ENCODE measurements at places on chromosomes 16 and 17.

- no peak for DNase-seq
These were observed 87.6 kb upstream of the TOX3 start for GRCh38 chr16:52634528-52634927.

DNA sequence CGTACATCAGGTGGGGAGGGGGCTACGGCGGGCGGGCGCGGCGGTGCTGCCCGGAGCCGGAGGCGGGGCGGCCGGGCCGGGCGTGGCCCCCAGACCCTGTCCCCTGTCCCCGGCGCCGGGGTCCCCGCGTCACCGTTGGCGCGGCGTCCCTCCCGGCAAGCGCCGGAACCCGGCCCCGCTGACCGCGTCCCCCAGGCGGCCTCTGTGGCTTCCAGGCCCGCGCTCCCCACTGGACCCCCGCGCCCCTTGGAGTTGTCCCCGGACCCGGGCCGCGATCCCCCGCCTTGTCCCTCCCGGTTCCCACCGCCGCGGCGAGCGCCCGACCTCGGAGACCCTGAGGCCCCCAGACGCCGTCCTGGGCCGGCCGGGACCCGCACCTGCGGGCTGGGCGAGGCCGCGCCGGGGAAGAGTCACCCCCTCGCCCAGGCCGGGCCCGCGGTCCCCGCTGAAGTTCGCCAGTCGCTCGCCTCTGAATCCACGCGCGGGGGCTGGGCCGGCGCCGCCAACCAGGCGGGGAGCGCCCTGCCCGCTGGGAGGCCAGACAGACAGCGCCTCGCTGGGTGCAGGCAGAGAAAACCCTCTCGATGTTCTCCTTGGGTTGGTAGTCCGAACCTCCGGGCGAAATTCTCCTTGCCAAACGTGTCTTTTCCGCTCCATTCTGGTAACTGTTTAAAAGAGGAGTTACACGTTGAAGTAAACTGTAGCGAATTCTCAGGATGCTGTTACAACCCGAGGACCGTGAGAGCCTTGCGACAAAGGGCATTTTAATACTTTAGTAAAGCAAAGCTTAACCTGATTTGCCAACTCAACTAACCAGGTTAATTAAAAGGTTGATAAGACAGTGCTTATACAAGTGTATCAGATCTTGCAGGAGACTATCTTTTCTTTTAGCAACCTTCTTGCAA lies 761 bp downstream of the GAN start:
- DNase-seq = peak; percentile 8

GRCh38 chr16:57245472-57246113 lies 534 bp downstream of the ARL2BP start:
- DNase-seq = no peak

GRCh38 chr16:50681021-50681885 lies at the start of gene SNX20:
TSS of gene SNX20 (minus strand) at chr16:50681312. CDS start at chr16:50677526, 3,786 bp downstream.
- DNase-seq = no peak

DNA sequence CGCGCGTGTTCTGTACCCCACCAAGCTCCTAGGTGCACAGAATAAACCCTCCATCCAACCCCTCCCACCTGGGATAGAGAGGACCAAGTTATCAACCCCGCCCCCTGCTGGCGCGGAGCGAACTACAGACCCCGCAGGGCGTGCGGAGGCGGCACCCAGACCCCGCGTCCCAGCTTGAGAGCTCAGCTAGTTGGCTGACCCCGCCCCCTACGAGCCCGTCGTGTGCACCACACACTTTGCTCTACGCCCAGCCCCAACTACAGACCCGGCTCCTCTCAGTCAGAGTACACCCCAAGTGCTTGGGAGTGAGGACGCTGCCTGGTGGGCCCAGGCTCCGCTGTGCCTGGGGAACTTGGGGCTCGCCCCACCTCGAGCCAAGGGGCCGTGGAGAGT lies 1.5 kb downstream of the GRIN2A start:
- DNase-seq = peak; percentile 13

All from stimulated activated CD8-positive, alpha-beta memory T cell treated with anti-CD3 and anti-CD28 coated beads, Interleukin-15, amount 100 ng/mL, for 24 hours (primary cell).